Activated CD4-positive, alpha-beta T cell treated with anti-CD3 and anti-CD28 coated beads for 36 hours (primary cell): ENCODE measurements at places on chromosomes 11 and 22.

DNA sequence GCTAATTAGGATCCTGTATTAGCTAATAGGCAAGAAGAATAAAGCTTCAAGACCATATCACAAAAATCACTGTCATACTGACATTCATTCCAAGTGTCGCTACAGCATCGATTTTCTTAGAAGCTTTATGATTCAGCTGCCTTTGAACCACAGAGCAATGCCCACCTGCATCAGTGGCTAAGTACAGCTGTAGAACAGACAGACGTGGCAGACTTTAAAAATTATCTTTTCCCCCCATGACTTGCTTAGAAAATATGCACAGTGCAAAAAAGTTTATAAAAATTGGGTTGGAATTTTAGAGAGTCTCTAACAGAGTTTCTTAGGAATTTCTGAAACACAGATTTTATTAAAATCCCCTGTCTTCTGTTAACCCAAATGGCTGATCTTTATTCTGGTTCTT is 120.8 kb downstream of the CADM1 start:
- no peak for DNase-seq

DNA sequence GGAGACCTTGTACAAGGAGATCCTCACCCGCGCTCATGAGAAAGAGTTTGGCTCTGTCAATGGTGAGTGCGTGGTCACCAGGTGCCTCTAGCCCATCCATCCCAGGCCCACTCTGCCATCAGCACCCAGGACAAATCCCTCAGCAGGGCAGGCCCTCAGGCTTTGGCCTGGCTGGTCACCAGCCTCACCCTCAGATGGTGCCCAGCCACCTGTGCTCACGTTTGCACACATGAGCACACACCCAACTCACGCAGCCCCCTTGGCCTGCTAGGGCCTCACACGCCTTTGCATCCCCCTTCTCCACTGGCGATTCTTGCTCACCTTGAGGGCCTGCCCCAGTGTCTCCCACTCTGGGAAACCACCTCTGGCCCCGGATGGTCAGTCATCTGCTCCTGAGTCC is 4.1 kb upstream of the RAB1B start:
- DNase-seq = no peak

DNA sequence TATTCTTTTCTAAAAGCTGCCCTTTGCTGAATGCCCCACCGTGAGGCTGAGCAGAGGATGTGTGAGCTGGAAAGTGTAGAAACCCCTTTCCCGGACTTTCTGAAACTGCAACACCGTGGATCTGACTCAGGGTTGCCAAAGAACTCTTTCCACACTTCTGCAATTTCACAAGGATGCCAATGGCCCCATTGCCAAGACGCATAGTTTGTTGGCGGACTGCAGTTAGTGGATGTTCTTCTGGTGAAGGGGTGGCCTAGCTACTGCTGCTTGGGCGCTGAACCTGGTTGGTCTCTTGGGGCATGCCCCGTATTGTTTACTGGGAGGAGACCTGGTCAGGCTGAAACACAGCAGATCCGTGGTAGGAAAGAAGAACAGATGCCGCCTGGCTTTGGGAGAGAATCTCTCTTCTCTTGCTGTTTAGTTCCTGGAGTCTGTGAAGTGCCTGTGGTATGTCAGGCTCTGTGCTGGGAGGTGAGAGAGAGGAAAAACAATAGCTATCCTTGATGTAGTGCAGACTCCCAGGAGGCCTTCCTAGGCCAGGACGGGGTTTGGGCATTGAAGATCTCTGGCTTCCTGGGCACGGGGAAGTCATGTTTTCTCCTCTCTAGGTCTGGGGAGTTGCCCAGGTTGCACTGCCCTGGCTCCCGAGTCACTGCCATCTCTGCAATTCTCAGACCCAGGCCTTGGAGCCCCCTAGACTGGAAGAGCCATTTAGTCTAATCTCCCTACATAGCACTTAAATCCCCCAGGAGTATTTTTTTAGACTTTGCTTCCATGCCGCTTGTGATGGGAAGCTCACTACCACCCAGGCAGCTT is 26.9 kb downstream of the CD82 start:
- DNase-seq = no peak

GRCh38 chr11:68271023-68271780 is 571 bp downstream of the C11orf24 start:
- peak; percentile 76 for DNase-seq

DNA sequence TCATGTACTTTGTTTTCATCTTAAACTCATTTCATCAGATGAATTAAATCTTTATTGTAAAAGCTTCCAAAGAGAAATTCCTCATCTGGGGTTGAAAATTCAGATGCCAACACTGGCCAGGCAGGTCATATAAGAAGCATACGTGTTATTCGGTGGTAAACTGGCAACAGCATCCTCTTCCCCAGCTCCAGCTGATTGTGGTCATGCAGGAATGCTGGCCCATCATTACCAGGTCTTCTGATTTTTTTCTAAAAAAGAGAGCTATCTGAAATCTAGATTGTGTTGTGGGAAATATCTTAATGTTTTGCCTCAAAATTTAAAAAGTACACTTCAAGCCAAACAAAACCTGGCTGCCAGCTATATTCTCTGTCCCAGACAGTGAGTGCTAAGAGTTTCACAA is 53.6 kb downstream of the ARFGAP2 start:
- no peak for DNase-seq

GRCh38 chr11:34791780-34792542 is 124.2 kb downstream of the APIP start:
- DNase-seq = no peak

- DNase-seq = no peak
Measured at GRCh38 chr22:47443836-47444745, 681.6 kb downstream of the TBC1D22A start.

- DNase-seq = no peak
Measured at GRCh38 chr11:125202362-125202880, 37.9 kb downstream of the PKNOX2 start.

- no peak for DNase-seq
Measured at GRCh38 chr22:32618441-32619140, 144.0 kb downstream of the FBXO7 start.

DNA sequence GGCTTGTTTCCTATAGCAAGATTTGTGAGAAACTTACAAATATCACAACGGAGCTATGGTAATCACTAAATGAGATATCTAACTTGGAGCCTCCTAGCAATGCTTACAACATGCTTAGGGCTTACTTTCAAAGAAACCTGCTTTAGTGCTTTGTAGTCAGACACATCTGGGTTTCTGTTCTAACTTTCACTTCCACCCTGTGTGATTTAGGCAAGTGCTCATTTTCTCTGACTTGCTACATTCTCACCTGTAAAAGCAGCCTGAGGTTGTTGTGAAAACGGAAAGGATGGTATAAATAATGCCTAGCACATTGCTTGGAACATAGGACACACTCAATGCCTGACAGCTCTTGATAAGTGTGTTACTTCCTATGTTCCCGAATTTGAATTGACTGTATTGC is 45.6 kb downstream of the LRRC4C start:
- DNase-seq = no peak

DNA sequence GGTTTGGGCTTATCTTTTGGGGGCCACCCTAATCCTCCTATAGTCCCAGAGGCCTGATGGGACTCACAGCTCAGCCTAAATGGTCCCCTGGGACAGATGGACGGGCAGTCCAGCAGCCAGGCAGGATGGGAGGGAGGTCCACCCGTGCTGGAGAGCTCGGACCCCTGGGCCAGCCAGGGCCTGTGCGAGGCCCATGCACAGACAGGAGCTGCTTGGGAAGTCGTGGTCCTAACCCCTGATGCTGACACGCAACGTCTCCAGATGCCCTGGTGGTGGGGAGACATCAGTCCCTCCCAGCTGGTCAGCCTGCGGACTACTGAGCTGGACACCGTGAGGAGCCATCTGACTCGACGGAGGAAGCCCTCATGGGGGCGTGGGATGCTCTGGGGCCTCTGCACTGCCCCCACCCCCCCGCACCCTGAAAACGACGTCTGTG is 31.2 kb upstream of the MUC5AC start:
- peak; percentile 6 for DNase-seq

GRCh38 chr11:26665036-26665435 is 56.8 kb downstream of the SLC5A12 start:
- no peak for DNase-seq

- DNase-seq = no peak
Measured at GRCh38 chr22:29848111-29848510, 10.0 kb upstream of the ASCC2 start.

DNA sequence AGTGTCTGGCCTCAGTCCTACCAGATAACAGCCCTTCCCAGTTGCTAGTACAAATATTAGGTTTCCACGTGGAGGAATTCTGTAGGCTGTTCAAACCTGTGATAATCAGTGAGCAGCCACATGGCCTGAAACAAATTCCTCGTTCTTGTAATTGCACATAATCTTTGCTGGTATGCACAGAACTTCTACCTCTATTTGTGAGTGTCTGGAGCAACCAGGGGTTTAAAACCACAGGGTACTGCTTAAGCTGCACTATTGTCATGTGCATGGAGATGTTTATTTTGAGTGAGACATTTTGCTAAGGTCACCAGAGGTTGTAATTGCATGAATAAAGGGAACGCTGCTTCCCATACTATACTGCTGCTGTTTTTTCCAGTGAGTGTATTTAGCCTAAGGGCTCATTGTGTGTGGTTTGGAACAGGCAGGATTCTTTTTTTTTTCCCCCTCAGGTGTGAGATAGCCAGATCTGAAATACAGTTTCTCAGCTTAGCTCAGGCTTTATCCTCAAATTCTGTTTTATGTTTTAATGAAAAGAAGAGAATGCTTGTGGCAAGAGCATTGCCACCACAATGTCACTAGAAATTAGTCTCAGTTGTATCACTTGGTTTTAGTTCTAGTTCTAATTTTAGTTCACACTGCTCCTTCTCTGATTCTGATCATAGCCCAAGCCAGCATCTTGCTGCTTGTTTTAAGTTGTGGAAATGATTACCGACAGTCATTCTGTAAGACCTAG is 60.5 kb downstream of the CYB5R2 start:
- DNase-seq = no peak

DNA sequence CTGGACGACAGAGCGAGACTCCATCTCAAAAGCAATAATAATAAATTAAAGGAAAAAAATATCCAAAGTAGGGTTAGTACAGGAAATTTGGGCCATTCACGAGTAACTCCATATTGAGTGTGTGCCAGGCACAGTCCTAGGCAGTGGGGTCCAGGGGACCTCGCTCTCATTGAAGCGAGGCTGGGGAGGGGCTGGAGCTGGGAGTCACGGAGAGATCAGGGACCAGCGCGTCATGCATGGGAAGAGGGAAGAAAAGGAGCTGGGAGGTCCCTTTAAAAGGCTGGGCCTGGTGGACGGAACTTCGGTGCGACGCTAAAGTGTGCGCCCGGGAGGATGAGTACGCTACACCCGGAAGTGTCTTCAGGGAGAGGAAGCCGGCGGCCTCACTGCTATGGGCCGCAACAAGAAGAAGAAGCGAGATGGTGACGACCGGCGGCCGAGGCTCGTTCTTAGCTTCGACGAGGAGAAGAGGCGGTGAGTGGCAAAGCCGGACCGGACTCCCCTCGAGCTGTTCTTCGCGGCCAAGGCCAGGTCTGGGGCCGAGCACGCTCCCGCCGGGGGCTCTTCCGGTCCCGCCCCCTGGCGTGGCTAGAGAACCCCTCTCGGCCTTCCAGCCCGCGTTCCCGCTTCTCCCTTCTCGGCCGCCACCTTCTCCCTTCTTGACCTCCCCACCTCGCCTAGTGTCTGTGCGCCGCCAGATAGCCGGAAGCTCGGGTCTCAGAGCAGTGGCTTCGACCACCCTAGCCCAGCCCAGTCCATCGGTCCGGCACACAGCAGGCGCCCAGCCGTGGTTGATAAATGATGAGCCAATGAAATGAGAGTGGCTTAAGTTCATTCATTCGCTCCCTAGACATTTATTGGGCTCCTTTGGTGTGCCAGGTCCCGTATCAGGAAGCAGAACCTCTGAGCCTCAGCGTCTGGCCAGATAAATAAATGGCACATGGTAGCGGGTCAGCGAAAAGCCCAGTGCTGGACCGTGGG is at the start of gene NOL12:
TSS of gene NOL12 (plus strand) at position 342 of the 981 bp plus-strand sequence. CDS start at position 392, 50 bp downstream.
- peak; percentile 84 for DNase-seq

- peak; percentile 71 for DNase-seq
Measured at GRCh38 chr11:105000797-105001196, 22.2 kb downstream of the CASP5 start.

DNA sequence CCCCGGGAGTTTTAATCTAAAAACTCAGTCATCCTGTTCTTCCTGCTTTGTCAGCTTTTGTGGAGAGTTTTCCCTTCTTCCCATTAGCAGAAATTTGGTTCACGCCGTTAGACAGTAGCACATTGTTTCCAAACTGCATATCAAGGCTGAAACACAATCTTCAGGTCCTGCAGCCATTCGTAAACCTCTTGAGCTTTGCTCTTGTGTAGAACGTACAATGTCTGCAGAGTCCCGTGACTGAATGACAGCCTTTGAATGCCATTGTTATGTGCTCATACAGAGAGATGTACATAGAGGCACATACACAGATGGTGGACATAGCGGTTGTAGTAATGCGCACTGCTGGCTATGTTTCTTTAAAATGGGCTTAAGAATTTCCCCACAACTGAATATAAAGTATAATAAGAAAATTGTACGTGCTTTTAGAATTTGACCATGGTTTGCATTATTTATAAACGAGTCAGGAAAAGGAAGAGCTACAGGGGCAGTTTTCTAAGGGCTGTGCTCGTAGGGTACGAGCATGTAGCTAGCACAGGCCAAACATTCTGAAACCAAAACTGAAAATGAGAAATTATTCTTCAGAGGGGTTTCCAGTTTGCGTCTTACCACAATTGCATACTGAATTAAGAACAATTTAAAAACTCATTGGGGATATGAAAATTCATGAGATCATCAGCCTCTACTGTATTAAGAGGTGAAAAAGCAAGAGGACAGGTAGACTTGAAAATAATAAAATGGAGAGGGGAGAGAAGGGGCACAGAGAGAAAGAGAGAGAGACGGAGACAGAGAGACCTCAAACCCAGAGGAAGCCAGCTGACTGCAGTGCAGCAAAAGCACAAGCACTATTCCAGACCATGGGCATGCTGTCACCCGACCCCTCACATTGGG is 310.1 kb downstream of the CADM1 start:
- no peak for DNase-seq

- DNase-seq = no peak
Measured at GRCh38 chr11:96333191-96333719, 9.7 kb downstream of the MAML2 start.

DNA sequence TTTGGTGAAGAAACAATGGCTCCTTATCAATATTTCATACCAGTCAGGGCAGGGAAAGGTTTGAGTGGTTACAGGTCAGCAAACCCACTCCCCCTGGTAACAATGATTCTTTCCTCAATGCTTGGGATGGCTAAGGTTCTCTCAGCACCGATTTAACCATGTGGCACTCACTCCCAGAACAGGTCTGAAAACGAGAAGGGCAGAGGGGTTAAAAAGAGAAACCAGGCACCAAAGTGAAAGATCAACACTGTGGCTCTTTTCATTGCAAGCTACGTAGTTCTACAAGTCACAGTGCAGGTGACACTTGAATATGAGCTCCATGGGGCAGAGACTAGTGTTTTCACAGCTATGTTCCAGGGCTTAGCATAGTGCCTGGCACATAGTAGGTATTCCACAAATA is 132.4 kb downstream of the PLEKHA7 start:
- DNase-seq = no peak
